ENCODE measurements at places on chromosomes 11 and 22.

DNA sequence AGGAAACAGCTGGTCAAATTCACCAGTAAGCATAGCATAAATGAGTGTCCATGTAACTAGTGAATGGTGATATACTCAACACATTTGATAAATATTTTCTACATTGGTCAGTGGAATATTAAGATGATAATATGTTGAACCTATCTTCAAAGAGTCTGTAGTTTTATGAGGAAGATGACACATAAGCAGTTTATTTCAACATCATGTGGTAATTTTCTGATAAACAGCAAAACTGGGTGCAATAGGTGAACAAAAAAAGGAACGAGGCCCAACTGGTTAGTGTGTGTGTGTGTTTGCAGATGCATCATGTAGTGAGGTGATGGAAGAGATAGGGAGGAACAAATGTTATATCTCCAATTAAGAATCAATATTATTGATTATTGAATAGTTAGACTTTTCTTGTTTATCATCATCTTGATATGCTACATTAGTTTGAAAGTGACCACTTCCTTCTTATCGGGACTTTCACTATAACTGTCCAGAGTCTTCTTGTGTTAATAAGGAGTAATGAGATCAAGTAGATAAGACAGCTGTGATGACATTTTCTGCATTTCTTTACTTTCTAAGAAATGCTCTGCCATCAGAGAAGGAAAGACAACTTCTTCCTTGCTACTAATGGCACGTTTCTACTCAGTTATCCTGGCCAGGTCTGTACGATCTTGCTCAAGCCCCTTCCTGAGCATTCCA is 270.7 kb downstream of the ETS1 start:
- no peak for DNase-seq

DNA sequence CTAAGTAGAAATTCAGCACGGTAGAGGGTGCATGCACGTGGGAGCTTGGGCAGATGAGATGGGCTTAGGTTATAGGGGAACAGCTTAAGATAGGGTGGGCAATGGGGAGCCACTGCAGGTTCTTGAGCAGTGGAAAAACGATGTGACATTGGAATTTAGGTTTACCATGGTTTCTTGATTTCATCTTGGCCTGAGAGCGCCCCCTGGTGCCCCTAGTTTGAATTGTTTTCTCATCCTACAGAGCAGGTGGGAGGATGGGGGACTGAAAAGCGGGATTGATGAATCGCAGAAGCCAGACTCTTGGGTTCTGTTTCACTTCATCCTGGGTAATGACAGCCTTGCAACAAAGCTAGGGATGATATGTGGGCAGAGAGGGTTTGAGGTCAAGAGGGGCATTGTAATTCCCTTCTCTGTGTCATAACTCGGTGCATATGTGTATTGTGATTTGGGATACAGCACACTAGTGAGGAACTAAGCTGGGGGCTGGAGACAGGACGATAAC is 6.7 kb upstream of the MCAM start:
- DNase-seq = peak; percentile 75

GRCh38 chr22:25447067-25447685 is 117.3 kb upstream of the GRK3 start:
- no peak for DNase-seq

- DNase-seq = no peak
These were observed 1228.8 kb upstream of the TENM4 start for GRCh38 chr11:80669620-80670019.

DNA sequence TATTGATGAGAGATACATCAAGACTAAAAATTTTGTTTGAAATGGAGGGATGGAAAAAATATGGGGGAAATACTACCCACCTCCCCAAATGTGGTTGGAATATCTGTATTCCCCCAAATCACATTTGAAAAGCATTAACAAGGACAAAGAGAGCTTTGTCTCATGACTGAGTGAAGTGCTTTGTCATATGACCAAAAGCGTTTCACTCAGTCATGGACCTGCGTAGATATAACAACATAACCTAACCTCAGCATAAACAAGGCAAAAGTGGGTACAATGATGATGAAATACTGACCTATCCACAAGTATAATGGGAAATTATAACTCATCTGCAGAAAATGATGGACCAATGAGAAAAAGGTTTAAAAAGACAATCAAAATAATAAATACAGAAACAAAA is 418.3 kb downstream of the TBC1D22A start:
- DNase-seq = no peak

- DNase-seq = no peak
These were observed 74.0 kb downstream of the USP35 start for GRCh38 chr11:78262691-78263090.

- no peak for DNase-seq
These were observed 658.2 kb downstream of the NTM start for GRCh38 chr11:132028380-132029240.

DNA sequence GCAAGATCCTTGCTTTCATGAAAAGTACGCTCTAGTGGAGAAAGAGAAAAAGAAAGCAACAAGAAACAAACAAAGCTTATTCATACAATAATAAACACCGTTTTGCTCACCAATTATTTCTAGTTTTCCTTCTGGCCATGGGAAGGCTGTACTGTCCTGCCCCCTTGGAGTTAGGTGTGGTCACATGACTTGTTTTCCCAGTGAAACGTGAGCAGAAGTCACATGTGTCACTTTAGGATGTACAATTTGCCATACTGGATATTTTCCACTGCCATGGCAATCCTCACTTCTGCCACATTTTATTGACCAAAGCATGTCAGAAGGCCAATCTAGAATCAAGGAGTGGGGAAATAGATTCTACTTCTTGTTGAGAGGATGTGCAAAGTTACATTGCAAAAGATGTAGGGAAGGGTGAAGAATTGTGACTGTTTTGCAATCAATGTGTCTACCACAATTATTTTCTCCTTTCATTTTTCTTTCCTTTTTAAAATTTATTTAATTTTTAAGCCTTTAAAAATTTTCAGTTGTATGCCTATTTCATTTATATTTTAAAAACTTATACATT is 24.3 kb upstream of the TRAF6 start:
- no peak for DNase-seq

DNA sequence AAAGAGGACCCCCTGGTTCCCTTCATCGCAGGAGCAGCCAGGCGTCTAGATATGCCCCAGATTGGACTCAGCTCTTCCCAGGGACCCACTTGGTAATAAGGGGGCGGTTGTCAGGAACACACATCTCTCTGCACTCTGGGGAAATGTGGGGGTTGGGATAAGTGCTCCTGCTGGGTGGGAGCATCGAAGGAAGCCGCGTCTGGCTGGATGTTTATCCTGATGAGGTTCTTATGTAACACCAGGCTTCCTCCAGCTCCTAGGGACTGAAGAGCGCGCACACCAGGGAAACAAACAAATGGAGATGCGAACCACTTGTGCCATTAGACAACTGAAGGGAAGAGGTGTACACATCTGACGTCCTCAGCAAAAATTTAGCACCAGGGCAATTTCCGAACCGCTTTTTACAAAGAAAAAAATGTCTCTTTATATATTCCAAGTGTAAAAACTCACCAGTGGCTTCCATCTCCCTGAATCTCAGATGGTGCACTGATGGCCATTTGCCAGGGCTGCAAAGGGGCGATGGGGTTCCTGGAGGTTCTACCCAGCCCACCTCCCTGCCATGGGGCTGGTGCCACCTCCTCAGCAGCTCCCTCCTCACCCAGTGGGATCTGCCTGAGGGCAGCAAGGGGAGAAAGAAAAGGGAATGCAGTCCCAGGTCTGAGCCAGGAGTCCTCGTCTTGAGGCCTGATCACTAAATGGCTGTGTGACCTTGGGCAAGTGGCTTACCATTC is 89.4 kb downstream of the PKNOX2 start:
- DNase-seq = no peak

- DNase-seq = no peak
These were observed 1026.7 kb downstream of the TBC1D22A start for GRCh38 chr22:47789171-47789570.

DNA sequence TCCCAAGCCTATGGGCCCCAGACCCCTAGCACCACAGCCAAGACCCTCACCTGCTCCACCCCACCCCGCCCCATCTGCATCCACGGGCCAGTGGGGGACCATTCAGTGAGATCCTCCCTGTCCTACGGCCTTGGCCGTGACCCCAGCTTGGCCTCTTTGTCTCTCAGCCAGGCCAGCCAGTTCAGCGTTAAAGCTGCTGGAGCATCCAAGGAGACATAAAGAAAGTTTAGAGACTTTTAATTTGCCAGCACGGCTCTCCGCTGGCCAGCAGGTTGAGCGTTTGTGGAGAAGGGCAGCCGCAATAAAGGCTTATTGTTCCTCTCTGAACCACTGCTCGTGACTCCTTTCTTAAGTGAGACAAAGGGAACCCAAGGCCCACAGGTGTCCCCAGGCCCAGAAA is 49.3 kb upstream of the LMO1 start:
- no peak for DNase-seq

- DNase-seq = peak; percentile 89
These were observed at the start of gene SERPING1 for GRCh38 chr11:57597461-57597915. TSS of gene SERPING1 (plus strand) at chr11:57597685. CDS start at chr11:57598271, 586 bp downstream.

DNA sequence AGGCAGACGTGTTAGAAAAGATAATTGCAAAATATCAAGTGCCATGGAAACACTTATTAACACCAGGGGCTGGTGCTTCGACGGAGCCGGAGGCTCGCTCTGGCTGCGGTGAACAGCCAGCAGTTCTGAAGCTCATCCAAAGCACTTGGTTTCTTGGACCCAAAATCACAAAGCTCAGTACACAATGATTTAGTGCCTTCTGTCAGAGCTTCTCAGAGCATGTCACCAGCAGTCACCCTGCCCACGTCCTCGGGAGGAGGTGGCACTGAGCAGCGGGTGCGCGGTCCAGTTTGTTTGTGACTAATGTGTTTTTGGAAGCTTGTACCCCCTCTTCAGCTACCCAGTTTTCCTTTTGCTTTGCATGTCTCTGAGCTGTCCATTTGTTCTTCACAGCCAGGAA is 58.7 kb upstream of the KIRREL3 start:
- no peak for DNase-seq

- no peak for DNase-seq
These were observed 12.9 kb upstream of the CRKL start for GRCh38 chr22:20904008-20904979.

- DNase-seq = no peak
These were observed 55.7 kb upstream of the SHANK2 start for GRCh38 chr11:71307811-71308645.

DNA sequence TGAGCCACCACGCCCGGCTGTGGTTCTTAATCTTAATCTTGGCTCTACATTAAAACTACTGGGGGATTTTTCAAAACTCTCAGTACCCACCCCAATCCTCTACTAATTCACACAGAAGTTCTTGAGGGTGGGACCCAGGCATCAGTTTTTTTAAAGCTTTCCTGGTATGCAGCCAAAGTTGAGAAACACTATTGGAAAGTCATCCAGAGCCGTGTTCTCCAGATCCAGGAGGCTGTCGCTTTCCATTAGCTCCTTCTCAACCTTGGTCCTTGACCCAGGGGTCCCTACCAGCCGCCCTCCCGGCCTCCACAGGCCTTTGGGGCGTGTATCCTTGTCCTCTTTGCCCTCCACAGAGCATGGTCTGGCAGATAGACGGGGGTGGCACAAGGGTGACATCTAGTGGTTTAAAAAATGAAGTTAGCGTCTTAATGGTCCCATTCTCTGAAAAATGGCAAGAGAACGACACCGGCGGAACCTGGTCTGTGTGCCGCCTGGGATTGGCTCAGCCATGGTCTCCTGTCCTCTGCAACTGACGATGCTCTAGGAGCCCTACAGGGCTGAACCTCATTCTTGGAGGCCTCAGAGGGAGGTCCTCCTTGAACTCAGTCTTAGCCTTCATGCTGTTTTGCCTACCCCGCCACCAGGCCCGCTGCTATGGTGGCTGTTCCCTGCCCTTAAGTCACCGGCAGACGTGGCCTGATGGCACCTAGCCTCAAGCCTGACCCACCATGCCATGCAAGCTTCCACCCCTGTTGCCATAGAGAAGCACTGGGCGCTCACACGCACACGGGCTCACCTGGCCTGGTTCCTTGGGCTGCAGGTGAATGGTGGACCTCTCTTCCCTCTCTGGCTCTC is 152.0 kb upstream of the SYN3 start:
- DNase-seq = no peak

- DNase-seq = no peak
These were observed 6.9 kb downstream of the GTPBP1 start for GRCh38 chr22:38712486-38713207.

DNA sequence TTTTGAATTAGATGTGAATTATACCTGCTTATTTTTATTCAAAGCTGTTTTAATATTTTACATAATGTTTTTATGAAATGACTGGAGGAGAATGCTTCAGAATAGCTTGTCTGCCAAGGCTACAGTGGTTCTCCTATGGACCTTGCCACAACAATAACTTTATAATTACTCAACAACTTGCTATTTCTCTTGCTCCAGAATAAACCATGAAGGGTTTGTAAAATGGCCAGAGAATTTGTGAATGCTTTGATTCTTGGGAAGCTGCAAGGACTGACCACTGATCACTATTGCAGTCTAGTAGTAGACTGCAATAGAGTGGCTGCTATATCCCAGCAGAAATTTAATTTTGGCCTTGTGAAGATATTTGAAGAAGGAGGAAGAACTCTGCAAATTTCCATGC is 199.7 kb downstream of the FAT3 start:
- no peak for DNase-seq

DNA sequence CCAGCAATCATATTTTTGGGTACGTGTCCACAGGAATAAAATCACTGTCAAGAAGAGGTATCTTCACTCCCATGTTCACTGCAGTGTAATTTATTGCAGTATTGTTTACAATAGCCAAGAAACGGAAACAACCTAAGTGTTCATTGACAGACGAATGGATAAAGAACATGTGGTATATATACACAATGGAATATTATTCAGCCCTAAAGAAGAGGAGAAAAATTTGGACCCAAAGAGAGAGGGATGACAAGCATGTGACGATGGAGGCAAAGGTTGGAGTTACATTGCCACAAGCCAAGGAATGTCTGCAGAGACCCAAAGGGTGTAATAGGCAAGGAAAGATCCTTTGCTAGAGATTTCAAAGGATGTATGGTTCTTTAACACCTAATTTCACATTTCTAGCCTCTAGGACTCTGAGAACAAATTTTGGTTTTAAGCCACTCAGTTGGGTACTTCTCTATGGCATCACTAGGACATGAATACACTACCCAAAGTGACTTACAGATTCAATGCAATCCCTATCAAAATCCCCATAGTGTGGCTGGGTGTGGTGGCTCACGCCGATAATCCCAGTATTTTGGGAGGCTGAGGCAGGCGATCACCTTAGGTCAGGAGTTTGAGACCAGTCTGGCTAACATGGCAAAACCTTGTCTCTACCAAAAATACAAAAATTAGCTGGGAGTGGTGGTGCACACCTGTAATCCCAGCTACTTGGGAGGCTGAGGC is 31.1 kb upstream of the TOP3B start:
- no peak for DNase-seq

GRCh38 chr11:24373516-24373915 is 123.3 kb upstream of the LUZP2 start:
- DNase-seq = no peak

DNA sequence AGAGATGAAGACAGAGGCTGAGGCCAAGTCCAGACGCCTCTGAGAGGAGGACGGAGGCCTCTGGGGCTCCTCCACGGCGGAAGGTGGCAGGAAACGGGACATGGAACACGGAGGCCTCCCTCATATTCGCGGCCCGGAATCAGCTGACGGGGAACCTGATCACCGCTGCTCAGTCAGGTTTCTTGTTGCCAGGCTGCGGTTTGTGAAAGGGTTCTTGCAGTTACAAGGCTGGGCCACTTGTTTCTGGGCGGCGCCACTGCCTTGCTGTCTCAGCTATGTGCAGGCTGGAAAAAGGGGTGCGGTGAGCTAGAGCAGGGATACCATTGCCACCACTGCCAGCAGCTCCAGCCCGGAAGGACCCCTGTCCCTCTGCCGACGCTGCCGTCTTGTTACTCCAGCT is 10.0 kb upstream of the MMP1 start:
- no peak for DNase-seq

- DNase-seq = no peak
These were observed 49.4 kb upstream of the MYO18B start for GRCh38 chr22:25692397-25693267.
